Endothelial cell of umbilical vein (primary cell): ENCODE measurements at places on chromosomes 1 and 21. TPM values are rescaled to one million over a fixed set of nuclear protein-coding genes. Genes with fewer than 3 reads are reported as not detected.

The PLA2G2F gene
- polyA plus RNA-seq = not detected in 2 replicates

The HAO2 gene
- polyA plus RNA-seq = not detected in 2 replicates

DNA sequence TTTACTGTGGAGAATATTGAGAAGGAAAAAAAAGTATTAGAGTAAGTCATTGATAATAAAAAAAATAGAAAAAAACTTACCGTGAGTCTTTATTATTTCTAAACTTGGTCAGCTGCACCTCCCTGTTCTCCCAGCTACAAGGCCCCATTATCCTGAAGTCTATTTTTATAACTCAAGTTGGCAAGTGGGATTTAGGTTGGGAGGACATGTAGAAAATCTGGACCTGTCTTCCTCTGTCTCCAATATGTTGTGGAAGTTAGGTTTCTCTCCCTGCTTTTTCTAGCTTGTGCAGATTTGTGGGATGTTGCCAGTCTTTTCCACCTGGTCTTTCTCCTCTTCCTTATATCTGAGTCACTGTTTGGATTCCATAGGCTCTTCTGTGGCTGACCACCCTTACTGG, 361.4 kb downstream of the HLX start:
- DNase-seq = no peak

DNA sequence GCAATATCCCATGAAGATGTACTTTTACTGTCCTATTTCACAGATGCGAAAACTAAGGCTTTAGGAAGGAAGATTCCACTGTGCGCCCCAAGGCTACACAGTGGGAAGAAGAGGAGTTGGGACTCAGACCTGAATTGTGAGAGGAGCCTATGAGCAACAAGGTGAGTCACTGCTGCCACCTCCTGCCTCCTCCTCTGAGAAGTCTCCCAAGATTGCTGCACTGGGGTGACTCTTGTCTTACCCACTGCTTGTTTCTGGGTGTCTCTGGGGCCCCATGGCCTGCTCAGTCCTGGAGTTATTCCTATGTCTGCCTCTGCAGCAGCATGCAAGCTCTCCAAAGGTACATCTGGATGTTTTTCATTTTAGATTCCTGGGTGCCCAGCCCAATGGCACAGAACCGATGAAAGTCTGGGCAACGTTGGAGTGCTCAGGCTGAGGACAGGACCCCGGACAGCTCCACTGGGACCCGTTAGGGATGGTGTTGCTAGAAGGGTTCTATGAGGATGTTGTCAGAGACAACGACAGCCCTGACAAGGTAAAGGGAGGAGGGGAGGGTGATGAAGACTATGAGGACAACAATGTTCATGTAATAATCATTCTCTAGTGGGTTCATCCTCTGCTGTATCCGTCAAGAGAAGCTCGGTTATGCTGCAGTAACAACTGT, 11.0 kb upstream of the C1QA start:
- DNase-seq = peak; percentile 9

DNA sequence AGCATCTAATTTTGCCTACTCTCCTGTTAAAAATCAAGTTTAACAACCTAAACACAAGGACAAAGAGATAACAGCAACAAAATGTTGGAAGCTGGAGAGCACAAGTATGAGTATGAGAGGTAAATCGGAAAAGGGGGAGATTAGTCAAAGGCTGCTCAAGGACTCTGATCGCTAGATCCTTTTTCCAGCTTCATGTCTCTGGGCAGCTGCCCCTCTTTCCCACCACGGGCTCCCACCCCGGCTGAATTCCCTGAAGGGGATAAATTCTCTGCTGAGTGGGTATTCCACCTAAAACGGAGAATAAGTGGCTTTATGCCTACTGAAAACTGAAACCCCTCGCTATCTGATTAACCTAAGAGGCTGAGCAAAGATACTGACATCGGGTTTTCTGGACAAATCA, 696 bp upstream of the CTBS start:
- DNase-seq = no peak

DNA sequence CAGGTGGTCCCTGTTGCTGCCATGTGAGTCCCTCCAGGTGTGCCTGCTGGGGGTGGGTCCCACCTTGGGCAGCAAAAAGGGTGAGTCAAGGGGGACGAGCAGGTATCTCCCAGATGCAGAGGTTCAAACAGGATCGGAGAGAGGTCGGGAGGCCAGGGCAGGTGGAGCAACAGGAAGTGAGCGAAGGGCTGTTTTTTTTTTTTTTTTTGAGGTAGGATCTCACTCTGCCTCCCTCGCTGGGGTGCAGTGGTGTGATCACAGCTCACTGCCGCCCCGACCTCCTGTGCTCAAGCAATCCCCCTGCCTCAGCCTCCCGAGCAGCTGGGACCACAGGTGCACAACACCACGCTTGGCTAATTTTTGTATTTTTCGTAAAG, 39.4 kb downstream of the SLC2A7 start:
- DNase-seq = no peak

GRCh38 chr1:18079941-18080735, 27.5 kb upstream of the IGSF21 start:
- DNase-seq = no peak

GRCh38 chr1:231240531-231240882, 505 bp upstream of the GNPAT start:
- DNase-seq = peak; percentile 55

- no peak for DNase-seq
These were observed 55.8 kb upstream of the DNAH14 start for GRCh38 chr1:224873434-224874369.

DNA sequence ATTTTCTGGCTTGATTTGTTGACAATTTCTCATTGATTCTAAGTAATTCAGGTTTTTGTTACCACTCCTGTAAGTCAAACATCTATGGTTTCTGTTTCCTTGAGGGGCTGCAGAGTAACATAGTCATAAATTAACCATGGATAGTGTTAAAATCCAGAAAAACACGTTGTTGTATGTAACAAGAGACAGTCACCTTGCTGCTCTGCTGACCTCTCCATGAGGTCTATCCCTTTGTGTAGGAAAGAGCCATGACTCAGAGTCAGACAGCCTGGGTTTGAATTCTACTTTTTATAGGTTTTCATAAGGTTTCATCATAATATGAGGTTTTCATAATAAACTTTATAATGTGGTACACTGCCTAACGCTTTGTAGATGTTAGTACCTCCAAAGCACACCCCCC, 27.6 kb upstream of the NBL1 start:
- no peak for DNase-seq

- DNase-seq = no peak
These were observed 3.7 kb downstream of the ARTN start for GRCh38 chr1:43937179-43937865.
